ENCODE measurements at places on chromosomes 3 and 15.
A peak's percentile ranks its signal among the peaks of the same experiment; 100 is the strongest.

GRCh38 chr3:23749609-23750008, 56.1 kb upstream of the UBE2E1 start:
- no peak for DNase-seq

DNA sequence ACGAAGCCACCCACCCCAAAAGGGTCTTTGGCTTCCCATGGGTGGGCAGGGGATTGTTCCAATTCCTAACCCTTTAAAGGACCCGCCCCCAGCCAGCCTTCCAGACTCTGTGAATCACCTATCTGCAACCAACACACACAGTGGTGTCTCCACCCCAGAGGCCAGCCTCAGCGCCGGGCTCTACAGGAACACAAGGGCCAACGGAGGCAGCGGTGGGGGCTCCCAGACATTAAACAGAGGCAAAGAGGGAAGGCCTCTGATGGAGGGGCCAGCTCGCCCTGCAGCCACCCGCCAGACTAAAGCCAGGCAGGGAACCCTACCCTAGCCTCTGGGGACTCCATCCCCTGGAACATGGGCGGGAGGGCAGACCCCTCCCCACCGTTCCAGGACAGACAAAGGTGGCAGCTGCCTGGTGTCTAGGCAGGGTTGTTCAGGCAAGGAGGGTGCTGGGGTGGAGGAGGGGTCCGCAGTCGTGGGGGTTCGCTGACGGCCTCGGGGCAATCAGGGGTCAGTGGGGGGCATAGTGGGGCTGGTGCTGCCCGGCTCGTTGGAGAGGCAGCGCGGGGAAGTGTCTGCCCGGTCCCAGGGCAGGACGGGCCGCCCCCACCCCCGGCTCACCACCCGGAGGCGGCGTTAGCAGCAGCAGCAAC, 448 bp downstream of the SHISA5 start:
- DNase-seq, result no peak

GRCh38 chr3:183984749-183985729, 32.6 kb downstream of the ABCC5 start:
- DNase-seq, result no peak

- DNase-seq, result no peak
Observed at GRCh38 chr3:46239952-46240351, 2.3 kb upstream of the CCR3 start.

DNA sequence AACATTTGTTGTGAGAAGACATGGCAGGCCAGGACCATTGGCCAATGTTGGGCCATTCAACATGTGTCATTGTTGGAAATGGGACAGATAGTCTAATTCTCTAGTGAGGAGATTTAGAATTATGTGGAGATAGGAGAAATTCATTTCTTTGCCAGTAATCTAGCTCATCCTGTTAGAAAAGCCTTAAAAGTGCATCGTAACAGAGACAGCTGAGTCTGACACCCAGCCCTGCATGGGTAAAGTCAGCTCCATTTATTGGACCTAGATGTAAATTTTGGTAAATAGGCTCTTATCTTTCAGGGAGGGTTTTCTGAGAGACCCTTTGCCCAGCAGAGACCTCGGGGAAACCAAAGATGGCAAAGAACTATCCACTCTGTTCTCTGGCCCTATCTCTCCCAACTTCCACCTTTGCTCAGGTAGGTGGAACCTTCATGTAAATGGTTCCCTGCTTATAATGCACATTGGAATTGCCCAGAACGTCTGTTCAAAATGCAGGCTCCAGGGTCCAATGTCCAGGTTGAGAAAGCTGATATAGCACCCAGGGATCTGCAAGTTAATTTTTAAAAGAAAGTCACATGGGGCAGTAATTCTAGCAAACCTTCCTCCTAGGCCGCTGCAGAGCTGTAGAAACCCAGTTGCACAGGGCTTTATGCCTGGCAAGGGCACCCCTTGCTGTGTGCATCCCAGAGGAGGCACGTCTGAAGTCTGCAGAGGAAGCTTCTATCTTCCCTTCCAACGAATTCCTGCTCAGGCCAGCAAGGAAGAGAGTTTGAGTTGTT, 365.9 kb upstream of the PROK2 start:
- DNase-seq, result no peak

- DNase-seq, result no peak
Observed at GRCh38 chr3:58540176-58540858, 3.3 kb upstream of the ACOX2 start.

DNA sequence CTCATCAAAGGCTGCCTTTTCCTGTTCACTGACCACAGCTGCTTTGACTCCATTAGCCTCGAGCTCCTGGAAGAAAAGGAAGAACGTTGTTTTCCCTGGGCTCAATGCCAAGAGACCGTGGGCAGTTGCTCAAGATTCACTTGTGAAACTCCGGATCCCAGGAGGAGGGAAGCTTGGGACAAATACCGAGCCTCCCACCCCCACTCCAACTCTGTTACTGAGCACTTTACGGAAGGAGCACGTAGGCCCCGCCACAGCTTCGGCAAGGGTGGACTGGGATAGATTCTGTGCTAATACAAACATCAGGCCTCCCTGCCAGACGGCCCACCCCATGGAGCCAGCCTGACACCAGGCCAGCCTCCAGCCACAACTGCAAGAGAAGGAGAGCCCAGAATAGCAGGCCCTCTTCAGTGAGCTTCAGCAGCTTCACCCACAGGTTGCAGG, 10.8 kb upstream of the FANCD2 start:
- DNase-seq, result no peak

DNA sequence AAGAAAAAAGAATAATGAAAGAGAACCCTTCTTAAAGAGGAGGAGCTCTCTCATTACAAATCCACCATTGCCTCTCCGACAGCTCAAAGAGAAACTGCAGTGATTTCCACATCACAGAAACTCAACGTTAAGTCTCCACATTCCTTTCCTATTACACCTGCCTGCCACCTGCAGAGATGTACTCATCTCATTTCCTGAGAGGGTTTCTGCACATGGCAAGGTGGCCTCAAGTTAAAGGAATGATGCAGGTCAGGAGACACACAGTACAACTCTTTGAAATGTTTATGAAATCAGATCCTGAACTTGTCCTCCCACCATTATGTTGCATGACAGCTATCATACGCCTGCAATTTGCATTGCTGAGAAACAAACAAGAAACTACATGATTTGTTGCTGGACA, 458.4 kb upstream of the ADAMTS9 start:
- DNase-seq, result no peak

GRCh38 chr15:92268900-92269299, 124.8 kb upstream of the ST8SIA2 start:
- DNase-seq, result no peak

GRCh38 chr3:13857702-13858380, 22.0 kb downstream of the WNT7A start:
- DNase-seq, result no peak

DNA sequence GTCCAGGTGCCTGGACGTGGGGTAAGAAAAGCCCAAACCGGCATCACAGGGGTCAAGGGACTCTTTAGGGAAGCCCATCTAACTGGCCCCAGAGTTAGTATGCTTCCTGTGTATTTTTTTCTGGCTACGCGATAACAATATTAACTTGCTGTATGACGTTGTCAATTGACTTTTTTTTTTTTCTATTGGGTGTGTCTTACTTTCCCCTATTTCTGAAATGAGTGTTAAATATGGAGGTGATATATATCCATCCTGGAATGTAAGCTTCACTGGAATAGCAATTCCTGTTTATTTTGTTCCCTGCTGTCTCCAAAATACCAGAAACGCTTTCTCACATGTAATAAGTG, 598 bp upstream of the GMNC start:
- DNase-seq, result no peak

GRCh38 chr3:195899701-195900435, 8.5 kb downstream of the TNK2 start:
- DNase-seq, result no peak

- peak; percentile 6 for DNase-seq
Observed at GRCh38 chr15:56608140-56608778, 125.0 kb downstream of the ZNF280D start.

DNA sequence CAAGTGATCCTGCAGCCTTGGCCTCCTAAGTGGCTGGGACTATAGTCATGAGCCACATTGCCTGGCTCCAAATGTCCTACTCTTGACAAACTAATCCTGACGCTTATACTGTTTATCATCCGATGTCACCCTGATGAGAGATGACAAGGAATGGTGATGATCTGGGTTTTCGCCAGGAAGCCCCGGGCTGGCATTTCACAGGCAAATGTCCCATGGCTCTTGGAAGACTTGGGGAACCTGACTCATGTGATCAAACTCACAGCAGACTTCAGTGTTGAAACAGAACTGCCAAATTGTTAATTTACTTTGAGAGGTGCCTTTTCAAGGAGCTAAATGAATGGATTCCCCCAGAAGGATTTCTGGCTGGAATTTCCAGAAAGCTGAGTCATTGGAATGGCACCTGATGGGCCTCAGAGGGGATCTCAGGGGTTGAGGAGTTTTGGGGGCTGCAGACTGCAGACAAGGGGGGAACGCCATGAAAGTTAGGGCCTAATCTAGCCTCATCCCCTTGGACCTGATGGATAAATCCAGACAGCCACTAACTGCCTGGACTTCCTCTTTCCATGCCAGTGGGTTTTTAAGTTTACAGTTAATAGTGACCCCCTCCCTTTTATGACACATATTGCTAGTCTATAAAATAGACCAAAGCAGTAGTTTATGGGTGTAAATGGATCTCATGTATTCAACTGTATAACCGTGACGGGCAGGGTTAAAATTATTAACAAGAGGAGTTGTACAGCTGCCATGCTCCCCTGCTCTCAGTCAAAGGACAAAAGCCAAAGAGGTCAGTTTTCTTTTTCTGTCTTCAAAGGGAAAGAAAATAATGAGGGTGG, 146.6 kb downstream of the CHSY1 start:
- no peak for DNase-seq

GRCh38 chr3:8954938-8955763, 8.1 kb downstream of the RAD18 start:
- DNase-seq, result no peak

DNA sequence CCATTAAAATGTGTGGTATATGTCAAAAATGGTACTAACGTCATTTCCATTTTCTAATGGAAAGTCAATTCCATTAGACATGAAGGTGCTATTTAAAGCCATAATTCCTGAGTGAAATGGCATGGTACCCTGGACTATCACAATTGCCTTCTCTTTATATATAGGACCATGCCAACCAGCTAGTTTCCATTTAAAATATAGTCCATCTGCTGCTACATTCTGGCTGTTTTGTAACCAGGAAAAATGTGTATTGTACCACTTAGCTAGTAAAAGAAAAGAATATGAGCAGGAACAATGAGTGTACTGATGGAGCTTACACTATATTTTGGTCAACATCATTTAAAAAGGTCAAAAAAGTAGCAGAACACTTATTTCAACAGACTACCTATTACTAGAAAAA, 30.4 kb upstream of the HDC start:
- DNase-seq, result no peak

DNA sequence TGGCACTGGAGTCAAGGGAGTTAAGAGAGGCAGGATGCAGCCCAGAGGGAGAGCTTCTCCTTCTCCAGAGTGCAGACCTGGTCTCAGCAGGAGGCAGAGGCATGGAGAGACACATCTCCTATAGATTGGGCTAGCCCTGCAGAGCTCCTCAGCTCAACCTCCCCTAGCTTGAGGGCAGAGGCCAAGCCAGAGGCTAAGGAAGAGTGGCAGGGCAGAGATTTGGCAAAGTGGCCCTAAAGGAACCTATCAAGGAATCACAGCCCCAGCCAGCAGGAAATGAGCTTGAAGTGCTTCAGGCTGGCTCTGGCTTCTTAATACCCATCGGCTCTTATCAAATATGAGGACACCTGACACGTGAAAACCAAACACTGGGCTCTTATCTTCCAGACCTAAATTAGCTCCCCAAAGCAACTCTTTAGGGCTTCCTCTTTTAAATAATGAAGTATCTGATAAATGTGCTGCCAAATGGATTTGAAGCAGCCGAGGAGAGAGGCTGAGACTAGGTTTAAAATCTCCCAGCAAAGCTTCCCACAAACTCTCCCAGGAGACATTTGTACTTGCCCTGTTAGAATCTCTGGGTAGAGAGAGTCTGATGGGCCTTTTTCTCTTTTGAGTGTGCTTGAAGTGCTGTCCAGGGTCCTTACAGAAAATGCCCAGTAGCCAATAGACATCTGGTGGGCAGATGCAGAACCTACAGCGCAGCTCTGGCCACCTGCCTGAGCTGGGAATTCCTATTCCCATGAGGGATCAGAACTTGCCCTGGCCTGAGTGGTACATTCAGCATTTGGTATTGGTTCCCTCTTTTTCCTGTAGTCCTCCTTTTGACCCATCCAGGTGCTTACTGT, 271.4 kb downstream of the CLSTN2 start:
- no peak for DNase-seq

GRCh38 chr3:149628957-149629670, 28.7 kb downstream of the WWTR1 start:
- no peak for DNase-seq

- DNase-seq, result no peak
Observed at GRCh38 chr3:104080088-104080626, 1286.6 kb upstream of the ALCAM start.

DNA sequence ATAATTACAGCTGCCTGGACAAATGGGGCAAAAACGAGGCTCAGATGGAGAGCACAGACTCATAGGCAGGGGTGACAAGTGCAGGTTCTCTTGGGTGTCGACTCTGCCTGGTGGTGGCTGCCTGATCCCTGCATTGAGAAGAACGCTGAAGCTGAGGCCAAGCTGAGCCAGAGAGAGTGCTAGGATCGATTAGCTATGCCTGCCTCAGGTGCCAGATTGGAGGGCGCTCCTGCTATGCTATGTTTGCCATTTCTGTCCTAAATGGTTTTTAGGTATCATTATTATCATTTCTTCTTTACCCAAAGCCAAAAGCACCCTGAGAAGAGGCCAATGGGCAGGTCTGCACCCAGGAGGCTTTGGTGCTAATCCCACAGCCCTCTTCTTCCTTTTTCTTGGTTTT, 53.9 kb upstream of the SLC6A11 start:
- no peak for DNase-seq

DNA sequence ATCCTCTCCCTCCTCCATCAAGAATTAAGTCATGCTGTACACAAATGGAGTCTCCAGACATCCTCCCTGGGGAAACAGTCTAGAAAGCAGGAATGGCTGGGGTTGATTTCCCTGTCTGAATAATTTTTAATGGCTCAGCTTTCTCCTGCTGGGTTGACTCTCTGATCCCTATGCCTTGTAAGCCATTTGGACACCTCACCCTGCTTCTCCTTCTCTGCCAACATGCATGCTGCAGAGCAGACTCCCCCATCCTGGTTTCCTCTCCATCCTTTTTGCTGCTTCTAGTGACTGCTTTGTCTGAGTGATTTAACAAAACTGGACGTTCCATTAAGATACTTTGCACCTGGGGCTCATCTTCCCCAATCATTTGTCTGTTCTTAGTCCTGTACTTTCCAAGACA, 22.2 kb downstream of the SV2B start:
- DNase-seq, result no peak

GRCh38 chr3:7744850-7745249, 756.8 kb upstream of the LMCD1 start:
- DNase-seq, result no peak

GRCh38 chr15:77496715-77497109, 76.0 kb downstream of the HMG20A start:
- DNase-seq, result peak; percentile 72

DNA sequence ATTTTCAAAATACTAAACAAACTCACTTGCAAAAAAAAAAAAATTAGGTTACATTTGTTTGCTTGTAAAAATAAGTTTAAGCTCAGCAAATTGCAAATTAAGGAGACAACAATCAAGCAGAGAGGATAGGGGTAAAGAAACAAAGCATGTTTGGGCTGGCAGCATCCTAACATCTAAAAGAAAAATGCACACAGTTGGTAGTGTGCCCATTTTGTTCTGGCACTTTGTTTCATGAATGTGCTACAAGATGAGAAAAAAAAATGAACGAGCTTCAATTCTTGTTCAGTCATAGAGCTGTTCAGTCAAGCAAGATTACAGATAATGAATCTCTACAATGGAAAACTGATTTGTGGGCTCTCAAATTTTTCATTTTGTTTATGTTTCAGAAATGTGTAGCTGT, 17.7 kb upstream of the ZBBX start:
- no peak for DNase-seq
